NCI-H446 (cell line): ENCODE measurements at places on chromosomes 1 and 21.

DNA sequence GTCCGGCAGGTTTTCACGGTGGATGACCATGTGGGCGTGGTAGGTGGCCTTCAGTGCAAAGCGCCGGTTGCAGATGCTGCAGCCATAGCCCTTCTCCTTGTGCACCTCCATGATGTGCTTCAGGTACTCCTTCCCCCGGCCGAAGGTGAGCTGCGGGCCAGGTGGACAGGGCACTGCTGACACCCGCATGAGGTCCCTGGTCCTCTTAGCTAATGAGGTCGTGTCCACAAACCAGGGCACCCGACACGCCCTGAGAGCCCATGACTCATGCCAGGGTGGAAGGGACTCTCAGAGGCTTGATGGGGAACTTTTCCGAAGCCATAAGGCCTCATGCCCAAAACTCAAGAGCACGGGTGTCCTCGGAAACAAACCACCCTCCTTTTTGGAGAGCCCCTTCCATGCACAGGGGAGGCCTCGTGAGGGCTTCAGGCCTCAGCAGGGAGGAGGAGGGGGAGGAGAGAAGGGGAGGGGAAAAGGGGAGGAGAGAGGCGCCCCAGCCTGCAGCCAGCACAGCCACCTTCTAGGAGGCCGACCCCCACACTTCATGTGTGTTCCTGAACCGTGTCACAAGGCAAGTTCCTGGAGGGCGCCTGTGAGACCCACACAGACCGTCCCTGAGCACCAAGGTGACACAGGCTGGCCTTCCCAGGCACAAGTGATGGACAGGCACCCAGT is 54.4 kb upstream of the RIPK4 start:
- DNase-seq: no peak

GRCh38 chr1:210231846-210232510 is 618 bp upstream of the SERTAD4 start:
- DNase-seq: no peak

DNA sequence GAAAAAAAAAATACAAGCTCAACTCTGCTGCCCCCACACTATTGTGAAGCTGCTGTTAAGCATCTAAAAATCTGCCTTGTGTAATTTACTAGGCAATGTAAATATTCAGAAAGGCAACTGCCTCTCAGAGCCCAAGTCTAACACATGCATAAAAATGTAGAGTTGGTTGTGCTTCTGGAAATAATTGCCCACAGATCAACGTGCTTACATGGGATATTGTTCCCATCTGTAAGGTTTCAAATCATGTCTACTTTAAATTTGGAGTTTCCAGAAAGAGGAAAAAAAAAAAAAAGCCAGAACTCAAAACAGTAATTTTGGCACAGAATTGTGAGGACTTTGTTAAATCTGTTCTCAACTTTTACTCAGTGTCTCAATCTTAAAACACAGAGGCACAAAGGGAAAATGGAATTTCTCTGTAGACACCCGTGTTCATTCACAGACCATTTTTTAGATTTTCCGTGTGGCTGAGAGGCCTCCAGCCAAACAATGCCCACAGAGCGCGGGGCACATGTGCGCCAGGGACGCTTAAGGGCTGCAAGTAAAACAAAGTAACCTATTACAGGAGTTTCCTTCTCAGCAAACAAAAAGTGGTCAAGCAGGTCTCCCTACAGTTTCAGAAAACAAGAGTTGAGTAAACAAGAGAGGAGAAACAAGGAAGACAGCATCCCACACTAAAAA is 115.5 kb downstream of the RERE start:
- no peak for DNase-seq

DNA sequence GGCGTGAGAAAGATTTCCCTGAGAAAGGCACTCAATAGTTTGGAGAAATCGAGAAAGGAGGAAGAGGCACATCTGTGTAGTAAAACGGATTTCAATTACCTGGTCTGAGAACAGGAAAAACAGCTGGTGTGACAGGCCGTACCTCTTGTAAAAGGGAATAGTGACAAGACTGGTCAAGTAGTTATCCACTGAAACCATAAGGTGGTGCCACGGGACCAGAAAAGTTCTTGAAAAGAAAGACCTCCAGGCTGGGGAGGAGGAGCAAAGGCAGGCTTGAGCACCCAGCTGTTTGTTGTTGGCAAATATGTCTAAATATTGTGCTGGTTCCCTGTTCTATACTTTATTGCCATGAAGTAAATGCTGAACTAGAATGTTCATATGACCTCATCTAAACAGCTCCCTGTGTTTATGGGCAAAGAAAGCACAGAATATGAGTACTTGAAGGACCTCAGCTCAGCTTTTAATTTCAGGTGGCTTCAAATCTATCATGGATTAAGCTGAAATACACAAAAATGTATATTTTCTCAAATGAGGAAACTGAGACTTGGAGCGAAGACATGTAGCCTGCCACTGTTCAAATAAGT is 4.0 kb downstream of the HAO2 start:
- DNase-seq: no peak

DNA sequence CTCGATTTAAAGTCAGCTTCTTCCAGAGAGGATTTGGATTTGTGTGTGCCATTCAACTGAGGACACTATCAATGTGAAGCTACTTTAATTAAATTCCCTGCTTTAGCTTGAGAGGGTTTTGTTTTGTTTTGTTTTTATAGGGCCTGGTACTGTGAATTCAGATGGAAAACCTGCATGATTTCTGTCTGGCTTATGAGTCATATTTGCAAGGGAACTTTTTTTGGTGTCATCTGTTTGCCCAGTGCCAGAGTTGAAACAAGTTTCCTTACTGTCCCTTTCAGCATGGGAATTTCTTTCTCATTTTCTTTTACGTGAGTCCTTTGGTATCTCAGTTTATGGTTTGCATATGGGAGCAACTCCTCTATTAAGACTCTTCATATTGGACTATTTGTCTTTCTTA is 194.6 kb downstream of the GREM2 start:
- no peak for DNase-seq

DNA sequence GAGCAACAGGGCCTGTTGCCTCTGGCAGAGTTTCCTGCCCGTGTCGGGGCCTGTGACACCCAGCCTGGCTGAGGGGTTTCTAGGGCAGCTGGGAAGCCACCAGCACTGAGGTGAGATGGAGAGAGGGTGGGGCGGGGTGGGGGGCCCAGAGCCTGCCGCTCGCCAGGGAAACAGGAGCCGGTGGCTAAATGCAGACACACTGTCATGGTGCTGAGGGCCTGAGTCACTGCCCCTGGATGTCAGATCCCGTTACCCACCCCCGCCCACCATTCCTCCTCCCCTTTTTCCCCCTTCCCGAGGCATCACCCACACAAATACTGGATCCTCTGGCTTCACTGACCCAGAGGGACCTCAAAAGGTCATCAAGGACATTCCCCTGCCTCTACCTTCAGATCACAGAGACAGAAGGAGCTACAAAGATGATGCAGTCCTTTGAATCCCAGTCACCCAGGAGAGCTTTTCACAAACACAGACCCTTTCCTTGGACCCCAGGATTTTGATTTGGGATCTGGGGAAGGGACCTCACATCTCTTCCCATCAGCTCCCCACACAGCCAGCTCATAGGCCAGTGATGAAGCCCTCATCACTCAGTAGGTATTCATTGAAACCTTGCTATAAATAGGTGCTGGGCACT is 1.9 kb upstream of the HSPB7 start:
- DNase-seq: no peak

DNA sequence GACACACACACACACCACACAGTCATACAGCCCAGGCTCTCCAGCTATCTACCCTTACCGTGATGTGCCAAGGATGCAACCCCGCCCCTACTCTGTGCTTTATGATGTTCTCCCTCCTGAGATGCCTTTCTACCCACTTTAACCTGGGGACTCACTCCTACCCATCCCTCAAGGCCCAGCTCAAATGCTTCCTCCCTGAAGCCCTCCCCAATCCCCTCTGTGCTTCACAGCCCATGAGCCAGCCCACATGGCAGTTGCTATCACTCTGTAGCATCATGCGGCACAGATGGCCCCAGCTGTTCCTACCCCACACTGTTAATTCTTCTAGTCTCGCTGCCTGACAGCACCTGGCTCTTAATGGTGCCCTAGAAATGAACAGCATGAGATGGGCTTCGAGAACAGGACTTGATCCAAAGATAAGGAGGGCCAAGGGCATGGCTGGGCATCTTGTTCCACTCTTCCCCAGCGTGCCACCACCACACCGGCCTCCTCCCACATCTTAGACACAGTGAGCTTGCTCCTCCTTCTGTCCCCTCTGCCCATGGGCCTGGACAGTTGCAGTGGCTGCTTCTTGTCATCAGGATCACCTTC is 109.8 kb downstream of the GLIS1 start:
- DNase-seq: no peak

DNA sequence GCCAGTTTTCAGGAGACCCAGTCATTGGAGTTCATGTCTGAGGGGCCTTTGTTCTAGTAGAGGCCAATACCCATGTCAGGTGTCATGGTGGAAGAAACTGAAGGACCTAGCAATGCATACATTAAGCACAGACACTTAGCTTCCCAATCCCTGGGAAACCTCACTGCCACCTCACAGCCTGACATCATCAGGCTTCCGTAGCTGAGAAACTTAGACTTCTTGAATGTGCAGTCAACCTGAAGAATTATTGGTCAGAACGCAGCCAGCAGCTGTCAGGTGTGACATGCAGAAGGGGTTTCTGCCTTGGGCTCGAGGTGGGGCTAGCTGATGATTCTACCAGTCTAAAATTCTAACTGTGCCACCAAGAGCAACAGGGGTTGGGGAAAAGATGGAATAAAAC is 1.9 kb upstream of the ITPKB start:
- DNase-seq: no peak

GRCh38 chr1:232428036-232428645 is 201.8 kb downstream of the SIPA1L2 start:
- no peak for DNase-seq

DNA sequence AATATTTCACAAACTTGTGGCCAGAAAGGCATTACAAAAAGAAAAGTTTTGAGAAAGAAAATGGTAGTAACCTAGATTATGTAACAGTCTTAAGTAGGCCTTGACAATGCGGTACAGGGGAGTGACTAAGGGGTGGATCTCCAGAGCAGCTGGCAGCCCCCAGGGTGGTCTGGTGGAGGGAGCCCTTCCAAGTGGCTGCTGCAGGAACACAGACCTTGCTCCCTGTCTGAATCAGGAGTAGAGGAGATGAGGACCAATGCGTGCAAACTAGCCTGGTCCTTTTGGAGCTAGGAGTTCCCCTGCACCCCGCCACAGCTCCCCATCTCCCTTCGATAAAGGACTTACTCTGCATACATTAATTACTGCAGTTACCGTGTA is 189.0 kb downstream of the NFIA start:
- DNase-seq: no peak

DNA sequence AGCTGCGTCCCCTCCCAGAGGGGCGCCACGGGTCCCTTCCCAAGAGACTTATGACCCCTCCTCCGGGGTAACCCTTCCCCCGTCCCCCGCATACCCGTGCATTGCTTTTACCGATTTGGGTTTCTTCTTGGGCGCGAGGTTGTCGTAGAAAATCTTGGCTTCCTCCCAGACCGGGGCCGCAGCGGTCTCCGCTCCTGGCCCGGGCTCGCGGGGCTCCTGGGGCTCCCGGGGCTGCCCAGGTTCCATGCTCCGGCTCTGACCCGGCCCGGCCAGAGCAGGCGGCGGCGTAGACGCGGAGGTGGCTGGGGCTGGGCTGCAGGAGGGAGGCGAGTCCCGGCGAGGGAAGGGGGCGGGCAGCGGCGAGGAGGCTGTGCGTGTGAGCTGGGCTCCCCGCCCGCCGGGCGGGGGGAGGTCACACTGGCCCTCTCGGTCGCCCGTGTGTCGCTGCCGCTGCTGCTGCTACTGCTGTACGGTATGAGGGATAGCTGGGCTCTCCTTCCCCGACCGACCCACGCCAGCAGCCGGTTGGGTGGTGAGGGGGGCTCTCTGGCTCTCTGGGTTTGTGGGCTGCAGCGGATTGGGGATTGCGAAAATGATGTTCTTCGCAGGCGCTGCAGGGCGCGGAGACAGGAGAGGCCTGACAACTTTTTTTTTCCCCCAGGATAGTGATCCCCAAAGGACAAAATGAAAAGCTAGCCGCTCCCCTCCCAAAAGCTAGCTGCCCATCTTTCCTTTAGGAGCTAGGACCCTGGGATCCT is at the start of gene NT5C1A:
NT5C1A (minus strand) TSS at position 315 of the 758 bp plus-strand sequence; CDS start at position 246, 69 bp downstream.
- no peak for DNase-seq

DNA sequence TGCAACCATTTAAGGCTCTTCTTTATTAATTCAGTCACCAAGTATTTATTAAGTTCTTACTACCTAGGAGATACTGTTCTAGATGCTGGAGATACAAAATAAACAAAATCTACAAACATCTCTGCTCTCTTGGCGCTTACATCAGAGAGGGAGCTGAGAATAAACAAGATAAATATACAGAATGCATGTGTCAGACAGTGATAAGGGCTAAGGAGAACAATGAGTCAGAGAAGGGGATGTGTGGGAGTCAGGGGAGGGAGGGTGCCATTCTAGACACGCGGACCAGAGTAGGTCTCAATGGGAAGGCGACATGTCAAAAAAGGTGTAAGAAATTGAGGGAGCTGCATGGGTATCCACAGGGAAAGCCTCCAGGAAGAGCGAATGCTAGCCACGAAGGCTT is 393.2 kb downstream of the RWDD3 start:
- DNase-seq: no peak

- DNase-seq: no peak
Observed at GRCh38 chr1:244324176-244324883, 127.4 kb downstream of the ADSS2 start.

GRCh38 chr1:51484591-51484990 is 34.5 kb downstream of the EPS15 start:
- DNase-seq: no peak

DNA sequence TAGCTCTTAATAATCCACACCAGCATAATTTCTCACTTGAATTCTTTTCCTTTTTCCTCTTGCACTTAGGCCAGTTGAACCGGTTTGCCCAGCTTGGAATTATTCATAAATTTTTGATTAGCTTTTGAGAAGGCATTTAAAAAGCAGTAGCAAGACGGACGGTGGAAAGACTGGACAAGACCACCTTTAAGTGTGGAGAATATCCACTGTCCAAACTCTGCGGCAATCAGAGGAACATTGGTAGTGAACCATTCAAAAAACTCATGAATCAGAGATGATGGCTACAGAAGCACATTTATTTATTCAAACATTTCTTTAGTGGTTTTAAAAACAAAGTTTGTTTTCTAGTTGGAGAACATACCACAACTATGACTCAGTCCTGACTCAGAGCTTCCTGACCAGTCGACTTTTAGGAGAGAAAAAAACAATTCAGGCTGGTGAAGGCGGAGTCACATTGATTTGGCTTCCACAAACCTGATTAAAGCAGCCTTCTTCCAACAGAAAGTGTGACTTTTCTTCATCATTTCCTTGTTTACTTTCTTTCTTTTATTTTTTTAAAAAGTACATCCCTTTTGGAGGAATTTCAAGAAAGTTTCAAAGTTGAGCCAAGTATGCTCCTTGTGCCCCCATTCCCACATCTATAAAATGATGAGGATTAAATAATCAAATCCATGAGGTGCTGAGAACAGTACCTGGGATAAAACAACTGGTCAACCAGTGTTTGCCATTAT is 128.8 kb downstream of the ADSS2 start:
- no peak for DNase-seq
